ENCODE measurements at places on chromosomes 5 and 9.

DNA sequence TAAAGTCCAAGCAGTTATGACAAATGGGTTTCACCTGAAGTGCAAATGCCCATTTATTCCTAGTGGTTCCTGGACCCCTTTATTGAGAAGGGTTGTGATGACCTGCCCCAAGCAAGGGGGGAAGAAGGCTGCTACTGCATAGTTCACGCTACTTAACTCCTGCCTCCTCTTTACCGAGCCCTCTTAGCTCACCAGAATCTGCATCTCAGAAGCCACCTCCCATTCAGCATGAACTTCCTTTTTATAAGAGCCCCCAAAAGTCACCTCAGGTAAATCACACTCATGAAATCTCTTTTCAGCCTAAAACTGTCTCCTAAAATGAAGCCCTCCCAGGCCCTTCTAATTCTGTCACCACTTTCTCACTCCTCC is 26.6 kb upstream of the C9orf72 start:
- no peak for DNase-seq

- no peak for DNase-seq
Observed at GRCh38 chr9:126454215-126454614, 127.6 kb downstream of the MVB12B start.

DNA sequence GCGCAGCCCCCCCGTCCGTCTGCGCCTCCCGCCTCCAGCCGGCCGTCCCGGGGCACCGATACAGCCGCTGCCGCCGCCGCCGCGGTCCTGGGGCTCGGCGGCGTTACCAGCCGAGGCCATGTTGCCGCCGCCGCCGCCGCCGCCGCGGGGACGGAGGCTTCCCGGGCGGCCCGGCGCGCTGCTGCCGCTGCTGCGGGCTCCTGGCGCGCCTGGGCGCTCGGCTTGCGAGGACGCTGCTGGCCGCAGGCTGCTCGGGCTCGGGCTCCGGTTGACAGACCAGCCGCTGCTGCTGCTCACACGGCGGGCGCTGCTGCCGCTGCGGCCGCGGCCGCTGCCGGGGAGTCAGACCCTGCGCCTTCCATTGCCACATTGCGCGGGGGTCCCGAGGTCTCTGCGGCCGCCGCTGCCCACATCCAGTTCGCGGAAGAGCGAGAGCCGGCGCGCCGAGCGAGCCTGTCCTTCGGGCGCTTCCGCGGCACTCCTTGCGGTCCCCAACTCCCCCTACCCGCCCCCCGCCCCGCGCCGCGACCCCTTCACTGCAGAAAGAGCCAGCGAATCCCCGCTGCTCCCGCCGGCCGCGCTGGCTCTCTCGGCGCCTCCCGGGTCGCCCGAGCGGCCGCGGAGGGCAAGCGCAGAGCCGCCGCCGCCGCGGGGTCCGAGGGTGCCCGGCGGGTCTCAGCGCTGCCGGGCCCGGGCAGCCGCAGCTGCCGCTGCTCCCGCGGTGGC is 8.4 kb downstream of the PTCH1 start:
- DNase-seq, result no peak

- DNase-seq, result no peak
Observed at GRCh38 chr5:135012033-135012588, 21.9 kb downstream of the PITX1 start.

- DNase-seq, result no peak
Observed at GRCh38 chr9:129637673-129638439, 4.1 kb downstream of the ASB6 start.

GRCh38 chr9:101977614-101978210 is 239.3 kb upstream of the GRIN3A start:
- DNase-seq, result no peak

DNA sequence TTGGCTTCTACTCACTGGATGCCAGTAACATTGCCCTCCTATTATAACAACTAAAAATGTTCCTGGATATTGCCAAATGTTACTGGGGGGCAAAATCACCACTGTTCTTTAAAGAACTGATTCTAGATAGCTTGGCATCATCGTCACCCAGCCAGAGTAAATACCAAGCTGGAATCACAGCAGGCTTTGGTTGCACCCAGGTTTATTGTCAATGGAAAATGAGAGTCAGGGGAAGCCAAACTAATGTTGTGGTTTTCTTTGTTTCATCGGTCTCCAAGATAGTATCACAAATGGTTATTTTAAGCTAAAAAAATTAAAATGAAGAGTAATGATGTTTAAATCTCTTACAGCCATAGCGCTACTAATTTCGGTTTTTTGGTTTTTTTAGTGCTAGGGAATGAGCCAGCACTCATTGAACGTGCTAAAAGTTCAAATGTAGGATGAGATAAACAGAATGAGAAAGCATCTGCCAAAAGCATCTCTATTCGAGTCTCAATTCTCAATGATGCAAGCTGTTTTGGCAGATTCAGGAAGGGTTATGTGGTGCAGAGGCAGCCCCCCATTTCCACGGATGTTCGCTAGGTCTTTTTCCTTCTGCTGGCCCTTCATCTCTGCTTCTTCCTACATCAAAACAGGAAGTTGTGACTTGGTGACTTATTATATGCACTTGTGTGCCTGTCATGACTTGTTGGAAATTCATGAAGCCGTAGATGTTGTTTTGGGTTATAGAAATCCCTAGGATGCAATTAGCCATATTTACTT is 558.0 kb downstream of the EBF1 start:
- no peak for DNase-seq

DNA sequence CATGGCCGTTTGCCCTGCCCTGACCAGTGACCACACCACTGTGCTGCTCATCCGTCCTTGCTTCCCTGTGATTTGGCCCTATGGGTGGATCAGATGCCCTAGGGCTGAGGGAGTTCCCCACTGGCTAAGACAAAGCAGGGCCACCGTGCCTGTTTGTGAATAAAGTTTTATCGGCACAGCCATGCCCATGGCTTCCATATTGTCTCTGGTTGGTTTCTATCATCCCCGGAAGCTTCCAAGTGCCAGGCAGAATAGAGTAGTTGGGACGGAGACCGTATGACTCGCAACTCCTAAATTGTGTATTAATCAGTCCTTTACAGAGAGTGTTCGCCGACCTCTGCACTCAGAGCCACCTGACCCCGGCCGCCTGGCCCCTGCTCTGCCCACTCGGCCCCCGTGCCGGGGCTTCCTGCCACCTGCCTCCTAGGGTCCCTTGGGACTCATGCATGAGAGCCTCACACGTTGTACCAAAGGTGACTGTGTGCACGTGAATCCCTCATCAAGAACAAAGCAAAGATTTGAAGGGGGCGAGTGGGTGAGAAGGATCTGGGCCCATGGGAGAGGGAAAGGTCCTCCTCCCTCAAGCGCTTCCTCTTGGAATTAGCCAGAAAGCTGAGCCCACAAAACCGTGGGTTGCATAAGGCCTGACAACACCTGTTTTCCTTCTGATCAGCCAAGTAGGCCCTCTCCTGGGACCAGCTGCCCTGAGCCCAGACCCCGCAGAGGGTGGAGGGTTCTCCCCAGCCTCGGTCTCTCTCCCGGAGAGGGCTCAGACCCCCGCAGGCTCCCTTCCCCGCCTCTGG is 11.7 kb upstream of the FCN2 start:
- no peak for DNase-seq

- DNase-seq, result no peak
Observed at GRCh38 chr9:68966496-68966944, 47.4 kb downstream of the PRKACG start.

DNA sequence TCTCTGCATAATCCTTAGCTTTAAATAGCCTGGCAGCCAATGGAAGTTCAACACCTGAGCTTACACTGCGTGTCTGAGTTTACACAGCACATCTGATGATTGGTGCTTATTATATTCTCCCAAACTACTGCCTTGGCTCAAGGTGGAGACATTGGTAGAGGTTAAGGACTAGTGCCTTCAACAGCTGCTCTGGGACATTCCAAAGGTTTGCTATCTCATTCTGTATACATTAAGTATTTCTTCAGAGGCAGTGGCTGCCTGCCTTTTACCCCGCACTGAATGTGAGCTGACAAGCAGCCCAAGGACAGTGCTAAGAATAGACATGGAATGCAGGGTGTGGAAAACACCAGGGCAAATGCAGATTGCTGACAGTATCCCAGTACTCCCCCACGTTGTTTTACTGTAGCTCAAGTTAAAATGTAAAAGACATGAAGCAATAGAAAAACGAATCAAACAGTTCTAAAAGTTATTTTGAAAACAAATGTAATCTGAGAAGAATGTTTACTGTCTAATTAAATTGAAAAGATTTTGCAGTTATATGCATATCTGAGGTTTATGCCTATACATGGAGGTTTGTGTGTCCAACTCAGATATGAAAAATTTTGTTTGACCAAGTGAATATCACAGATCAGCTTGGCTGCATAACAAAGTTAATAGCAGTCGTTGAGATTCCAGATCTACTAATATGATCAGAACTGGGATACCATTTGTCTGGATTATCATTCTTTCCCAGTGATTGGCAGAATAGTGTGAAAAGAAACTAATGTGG is 1.8 kb downstream of the HSPB3 start:
- no peak for DNase-seq

DNA sequence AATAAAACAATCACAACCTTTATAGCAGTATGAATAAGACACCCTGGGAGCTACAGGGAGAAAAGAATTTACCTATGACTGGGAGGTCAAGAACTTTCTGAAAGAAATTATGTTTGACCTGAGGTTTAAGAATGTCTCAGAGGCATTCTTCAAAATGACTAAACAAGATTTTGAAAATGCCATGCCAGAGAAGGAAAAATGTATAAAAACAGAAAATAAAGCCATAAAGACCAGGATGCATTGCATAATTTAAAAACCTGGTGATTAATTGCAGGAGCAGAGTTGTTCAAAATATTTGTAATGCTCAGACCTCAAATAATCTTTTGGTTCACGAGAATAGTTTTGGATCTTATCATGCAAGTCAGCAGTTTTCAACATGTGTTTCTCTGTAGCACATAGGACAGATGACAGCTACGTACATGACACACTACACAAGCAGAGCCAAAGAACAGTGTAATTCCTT is 954.7 kb upstream of the ARRDC3 start:
- no peak for DNase-seq

DNA sequence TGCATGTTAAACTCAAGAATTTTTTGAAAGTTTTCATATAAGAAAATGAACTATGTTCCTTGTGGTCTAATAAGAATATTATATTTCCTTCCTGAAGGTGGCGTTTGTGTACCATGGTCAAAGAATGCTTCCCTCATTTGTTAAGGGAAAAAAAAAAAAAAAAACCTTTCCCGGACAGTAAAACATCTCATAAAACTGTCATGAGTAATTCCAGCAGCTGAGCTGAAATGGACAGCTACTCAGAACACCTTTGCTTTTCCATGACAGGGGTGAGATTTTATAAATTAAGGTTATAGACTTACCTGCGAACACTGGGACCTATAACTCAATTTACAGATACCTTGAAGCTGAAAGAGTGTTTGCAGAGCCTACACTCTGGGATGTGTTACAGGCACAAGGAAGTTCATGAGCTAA is 113.2 kb upstream of the RANBP3L start:
- DNase-seq, result no peak

DNA sequence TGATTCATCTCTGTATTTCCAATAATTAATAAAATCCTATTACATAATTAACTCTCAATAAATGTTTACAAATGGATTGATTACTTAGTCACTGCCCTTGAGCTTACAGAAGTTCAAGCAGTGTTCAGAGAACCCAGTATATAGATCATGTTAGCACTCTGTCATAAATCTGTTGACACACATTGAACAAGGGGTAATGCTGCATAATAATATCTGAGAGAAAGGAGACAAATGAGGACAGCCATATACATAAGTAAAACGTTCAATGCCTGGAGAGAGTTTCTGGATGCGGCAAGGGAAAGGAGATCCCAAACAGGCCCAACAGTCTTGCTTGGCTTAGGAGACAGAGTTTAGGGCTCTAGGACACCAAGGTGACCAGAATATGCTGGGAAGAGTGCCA is 270.2 kb downstream of the FBXL17 start:
- DNase-seq, result no peak

- no peak for DNase-seq
Observed at GRCh38 chr9:21998026-21998425, 3.4 kb downstream of the CDKN2B-AS1 start.

GRCh38 chr5:1494780-1495524 is 28.8 kb downstream of the LPCAT1 start:
- no peak for DNase-seq

- no peak for DNase-seq
Observed at GRCh38 chr5:153699035-153699434, 208.6 kb downstream of the GRIA1 start.

- no peak for DNase-seq
Observed at GRCh38 chr5:12013351-12013750, 109.1 kb upstream of the CTNND2 start.

GRCh38 chr5:169413416-169413815 is 112.5 kb upstream of the SLIT3 start:
- no peak for DNase-seq

GRCh38 chr5:57862471-57862911 is 379.9 kb upstream of the ACTBL2 start:
- DNase-seq, result no peak

DNA sequence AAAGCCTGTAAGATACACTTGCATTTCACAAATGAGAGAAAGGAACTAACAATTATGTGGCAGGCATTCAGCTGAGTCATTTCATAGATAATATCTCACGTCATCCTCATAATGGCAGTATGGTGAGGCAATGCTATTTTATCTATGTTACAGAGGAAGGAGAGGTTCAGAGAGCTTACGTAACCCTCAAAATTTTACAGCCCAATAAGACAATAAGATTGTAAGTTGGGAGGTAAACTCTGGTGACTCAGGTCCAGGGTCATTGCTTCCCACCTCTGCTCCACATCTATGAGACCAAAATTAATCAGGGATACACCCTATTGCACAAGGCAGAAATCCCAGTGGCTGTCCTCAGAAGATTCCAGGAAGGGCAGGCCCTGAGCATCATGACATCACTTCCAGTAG is 309.7 kb downstream of the NSG2 start:
- no peak for DNase-seq

DNA sequence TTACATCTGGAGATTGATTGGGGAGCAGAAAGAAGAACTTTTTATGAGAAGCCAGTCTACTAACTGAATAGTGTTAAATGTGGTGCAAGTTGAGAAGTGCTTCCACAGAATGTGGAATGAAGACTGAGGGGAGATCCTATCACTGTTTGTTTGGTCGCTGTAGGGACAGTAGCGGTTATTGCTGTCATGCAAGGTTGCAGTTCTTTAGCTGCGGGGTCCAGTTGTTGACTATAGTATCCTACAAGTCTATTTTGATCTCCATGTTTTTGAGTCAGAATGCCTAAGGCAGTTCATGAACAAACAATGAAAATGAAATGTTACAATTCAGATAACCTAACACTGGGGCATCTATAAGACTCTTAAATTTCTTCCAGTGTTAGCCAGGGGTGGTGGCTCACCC is 45.3 kb upstream of the PDZD2 start:
- no peak for DNase-seq

DNA sequence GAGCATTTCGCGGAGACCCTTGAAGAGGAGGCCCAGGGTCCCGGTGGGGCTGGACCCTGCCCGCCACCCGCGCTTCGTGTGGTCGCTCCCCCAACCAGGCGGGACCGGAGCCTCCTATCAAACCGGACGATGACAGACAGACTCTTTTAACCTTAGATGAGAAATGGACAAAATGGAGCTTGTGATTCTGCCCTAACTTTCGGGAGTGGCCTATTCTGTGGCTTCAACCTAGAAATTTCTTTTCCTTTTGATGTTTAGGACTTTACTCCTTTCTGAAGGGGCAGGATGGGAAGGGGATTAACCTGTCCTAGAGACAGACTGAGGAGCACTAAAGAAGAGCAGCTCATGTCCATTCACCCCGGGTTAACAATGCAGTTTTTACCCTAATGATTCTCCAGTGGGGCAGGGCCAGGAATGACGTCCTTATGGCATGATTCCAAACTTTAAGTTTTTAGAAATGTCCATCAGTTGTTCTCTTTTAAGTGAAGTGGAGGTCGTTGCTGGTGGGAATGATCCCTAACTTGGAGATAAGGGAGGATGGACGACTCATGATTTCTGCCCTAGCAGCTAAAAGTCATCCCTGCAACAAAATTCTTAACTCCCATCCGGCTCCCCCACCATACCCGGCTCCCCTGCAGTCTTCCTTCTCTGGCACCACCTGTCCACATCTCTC is 1.0 kb downstream of the NIPSNAP3A start:
- no peak for DNase-seq

Measured in activated CD4-positive, CD25-positive, alpha-beta regulatory T cell treated with anti-CD3 and anti-CD28 coated beads, Interleukin-2, amount 50 U/mL, for 16 hours (primary cell).